ENCODE measurements at places on chromosomes 12 and 14.

- no peak for DNase-seq
These were observed 22.4 kb downstream of the ANKRD9 start for GRCh38 chr14:102487204-102487577.

DNA sequence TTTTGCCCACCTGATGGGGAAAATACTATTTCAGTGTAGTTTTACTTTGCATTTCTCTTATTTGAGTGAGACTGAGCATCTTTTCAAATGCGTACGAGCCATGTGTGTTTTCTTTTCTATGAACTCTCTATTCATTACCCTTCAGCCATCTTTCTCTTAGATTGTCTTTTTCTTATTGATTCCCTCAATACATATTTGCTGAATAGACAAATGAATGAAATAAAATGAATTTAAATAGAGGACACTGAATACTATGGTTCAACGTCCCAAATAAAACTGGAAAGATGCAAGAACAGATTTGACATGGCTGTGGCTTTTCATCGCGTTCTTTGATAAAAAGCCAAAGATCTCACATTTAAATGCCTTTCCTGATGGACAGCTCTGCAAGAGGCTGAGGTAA, 34.6 kb upstream of the RPH3A start:
- no peak for DNase-seq

- no peak for DNase-seq
These were observed 183.8 kb downstream of the SLC25A21 start for GRCh38 chr14:36988568-36988967.

DNA sequence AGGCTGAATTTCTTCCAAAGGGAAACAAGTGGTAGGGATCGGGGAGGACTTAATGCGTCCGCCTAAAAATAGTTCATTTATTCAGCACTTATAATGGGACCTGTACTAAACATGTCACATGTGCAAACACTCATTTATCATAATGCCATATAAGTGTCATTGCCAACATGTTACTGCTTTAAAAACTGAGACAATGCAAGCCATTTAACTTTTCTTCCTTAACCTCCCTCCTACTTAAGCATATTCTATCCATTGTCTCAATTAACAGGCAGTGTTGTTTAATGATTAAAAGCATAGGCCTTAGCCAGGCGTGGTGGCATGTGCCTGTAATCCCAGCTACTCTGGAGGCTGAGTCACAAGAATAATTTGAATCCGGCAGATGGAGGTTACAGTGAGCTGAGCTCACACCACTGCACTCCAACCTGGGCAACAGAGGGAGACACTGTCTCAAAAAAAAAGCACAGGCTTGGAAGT, 13.5 kb upstream of the SCFD1 start:
- DNase-seq = no peak

GRCh38 chr12:42935756-42936155, 346.2 kb upstream of the PRICKLE1 start:
- DNase-seq = no peak

DNA sequence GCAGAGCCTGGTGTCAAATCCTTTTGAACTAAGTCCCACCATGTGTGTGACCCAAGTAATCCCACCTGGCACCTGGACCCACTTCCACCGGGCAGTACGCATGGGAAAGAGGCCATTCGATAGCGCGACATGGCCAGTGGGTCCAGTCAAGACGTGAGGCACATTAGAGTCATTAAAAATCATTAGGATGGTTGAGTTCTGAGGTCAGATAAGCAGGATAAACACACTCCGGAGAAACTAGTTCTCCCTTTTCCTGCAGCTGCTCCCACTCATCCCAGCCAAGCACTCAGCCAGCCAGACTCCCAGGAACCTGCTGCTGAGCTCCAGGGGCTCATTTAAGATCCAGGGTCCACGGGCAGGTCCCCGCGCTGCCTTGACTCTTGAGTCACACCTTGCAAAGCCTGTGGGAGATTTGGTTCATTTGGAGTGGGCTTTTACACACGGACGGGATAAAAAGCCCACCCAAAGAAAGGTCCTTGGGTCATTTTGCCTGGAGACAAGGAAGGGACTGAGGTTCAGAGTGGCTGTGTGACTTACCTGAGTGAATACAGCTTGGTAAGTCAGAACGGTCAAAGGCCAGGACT, 313.9 kb downstream of the BCL11B start:
- no peak for DNase-seq

- DNase-seq = no peak
These were observed 6.1 kb upstream of the PSMA6 start for GRCh38 chr14:35286003-35286600.

GRCh38 chr12:14418451-14418890, 53.0 kb downstream of the ATF7IP start:
- DNase-seq = no peak

DNA sequence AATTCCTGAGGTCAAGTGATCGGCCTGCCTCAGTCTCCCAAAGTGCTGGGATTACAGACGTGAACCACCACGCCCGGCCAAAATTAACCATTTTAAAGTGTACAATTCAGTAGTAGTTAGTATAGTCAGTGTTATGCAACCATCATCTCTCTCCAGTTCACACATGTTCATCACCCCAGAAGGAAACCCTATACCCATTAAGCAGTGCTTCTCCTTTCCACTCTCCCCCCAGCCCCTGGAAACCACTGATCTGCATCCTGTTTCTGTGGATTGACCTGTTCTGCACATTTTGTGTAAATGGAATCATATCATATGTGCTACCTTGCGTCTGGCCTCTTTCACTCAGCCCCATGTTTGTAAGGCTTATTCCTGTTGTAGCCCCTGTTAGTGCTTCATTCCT, 52.2 kb downstream of the PHETA1 start:
- no peak for DNase-seq
